Mucosa of gallbladder (tissue), 1 donor: ENCODE measurements at places on chromosomes 16 and 17. TPM values are rescaled to one million over a fixed set of nuclear protein-coding genes. Genes with fewer than 3 reads are reported as not detected.

DNA sequence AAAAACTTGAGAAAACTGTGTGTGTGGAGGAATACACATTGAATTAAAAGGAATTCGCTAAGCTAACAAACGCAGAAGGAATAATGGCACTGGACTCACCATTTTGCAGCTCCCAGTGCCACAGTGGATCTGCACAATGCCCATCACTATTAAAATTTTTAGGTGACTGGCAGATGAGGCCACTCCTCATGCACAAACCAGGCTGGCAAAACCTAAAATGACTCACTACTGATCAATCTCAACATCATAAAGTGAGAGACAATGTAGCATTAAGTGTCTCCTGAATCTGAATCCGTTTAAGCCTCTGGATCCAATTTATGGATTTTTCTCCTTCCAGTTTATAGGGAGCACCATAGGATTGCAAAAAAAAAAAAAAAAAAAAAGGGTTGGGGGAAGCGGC is 20.6 kb downstream of the MYH10 start:
- no peak for DNase-seq

DNA sequence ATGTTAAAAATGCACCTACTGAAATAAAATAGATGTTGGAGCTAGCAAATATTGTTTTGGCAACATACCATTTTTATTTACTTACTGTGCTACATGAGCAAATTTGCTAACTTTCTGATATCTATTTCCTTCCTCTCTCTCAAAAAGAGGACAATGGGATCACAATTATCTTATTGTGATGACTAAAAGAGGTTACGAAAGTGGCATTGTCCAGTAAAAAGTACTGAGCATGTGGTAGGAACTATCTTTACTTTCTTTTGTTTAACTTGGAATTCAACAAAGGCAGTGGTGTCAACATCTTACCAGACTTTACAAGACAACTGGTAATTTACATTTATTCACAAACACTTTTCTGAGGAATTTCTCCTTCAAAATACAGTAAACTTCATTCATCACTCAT is 1542.6 kb upstream of the CDH8 start:
- DNase-seq = no peak

DNA sequence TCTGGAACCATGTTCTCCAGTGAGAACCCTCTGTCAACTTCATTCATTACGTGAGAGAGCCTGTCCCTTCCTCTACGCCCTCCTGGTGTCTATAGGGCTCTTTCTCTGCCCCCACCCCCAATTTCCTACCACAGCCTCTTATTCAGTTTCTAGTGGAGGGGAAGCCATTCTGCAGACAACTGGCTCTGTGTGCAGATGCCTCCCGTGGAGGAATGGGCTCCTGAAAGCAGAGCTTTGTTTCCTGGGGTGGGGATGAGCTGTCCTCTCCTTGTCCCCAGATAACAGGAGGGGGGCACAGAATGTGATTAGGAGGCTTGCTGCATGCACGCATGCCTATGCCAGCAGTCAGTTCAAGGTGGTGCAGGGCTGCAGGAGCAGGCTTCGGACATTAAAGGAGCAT is 31.6 kb downstream of the MMP15 start:
- no peak for DNase-seq

DNA sequence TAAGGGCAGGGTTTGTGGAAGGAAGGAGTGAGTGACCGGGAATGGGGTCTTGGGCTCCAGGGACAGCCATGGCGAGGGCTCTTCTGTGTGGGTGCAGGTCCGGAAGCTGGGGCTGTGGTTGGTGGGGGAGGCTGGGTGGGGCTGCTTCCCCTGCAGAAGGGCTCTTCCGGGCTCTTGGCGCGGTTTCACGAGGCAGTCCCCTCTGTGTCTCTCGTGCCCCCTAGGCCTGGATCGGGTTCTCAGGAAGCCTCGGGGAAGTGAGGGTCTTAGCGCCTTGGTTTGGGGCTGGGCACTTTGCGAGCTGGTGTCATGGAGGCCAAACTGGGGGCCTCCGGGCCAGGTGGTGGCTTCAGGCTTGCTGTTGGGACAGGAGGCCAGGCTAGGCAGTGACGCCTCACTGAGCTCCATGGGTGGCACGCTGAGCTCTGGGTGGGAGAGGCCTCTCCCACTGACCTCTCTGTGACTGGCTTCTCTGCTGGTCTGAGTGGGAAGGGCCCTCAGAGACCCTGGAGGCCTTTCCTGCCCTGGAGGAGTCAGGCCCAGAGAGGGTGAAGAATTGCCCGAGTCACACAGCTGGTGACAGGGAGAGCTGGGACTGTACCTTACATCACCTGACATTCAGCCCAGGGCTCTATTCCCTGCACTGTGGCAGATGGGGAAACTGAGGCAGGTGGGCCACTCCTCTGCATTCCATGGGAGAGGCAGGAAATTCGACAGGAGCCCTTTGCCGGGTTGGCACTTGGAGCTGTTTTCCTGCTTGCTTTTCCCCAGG is 8.2 kb downstream of the ADCY7 start:
- no peak for DNase-seq

Gene MAP2K4
- total RNA-seq = 27.9 TPM

Gene CDK3
- 11.9 TPM for total RNA-seq
